ENCODE measurements at places on chromosomes 6 and 20. TPM values are rescaled to one million over a fixed set of nuclear protein-coding genes. Genes with fewer than 3 reads are reported as not detected.

BHLHE23 gene
- not detected for total RNA-seq

LRP11 gene
- 54.7 TPM for total RNA-seq

SHLD1 gene
- 3.3 TPM for total RNA-seq

PRSS16 gene
- total RNA-seq: not detected

C6orf141 gene
- 0.77 TPM for total RNA-seq

WFDC12 gene
- not detected for total RNA-seq

BNIP5 gene
- not detected for total RNA-seq
